Activated T-helper 2 cell treated with anti-CD3 and anti-CD28 coated beads, Interferon-gamma antibody, Interleukin-2, Interleukin-4, amounts not matched to agents 10 μg/mL and 5 μg/mL and 100 μg/mL, durations not matched to agents 14 hours and 24 hours and 36 hours (primary cell): ENCODE measurements at places on chromosomes 5 and 9.

DNA sequence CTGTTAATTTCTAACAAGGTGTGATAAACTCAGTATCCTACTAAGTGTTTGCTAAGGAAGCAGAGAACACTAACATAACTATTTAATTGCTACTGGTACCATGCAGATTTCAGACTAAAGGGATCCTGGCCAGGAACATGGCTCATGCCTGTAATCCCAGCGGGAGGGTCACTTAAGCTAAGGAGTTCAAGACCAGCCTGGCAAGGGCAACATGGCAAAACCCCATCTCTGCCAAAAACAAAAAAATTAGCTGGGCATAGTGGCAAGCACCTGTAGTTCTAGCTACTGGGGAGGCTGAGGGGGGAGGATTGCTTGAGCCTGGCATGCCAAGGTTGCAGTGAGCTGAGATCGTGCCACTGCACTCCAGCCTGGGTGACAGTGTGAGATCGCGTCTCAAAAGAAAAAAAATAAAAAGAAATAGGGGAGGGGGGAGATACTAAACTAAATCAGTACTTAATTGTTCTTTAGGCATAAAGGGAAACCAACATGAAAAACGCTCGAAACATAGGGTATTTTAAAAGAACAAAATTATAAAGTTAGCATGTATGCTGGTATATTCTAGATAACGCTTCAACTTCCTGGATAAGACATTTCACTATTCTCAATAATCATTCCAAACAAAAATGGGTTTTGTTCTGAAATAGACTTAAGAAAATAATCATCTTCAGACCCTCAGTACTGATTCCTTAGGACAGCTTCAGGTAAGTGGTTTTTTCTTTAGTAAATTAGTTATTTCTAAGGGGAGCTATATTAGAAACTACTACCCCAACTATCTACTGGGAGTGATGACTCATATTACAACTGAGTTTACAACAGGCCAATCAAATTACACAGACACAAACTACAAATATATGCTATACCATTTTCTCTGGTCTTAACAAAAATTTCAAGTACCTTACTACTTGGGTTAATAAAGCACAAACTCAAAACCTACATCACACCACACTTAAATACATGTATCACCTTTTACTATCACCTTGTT, 3.5 kb downstream of the PANK3 start:
- peaks cover 32% of the 10 kb centered on the region for H3K4me1 ChIP-seq
- no peaks in the 10 kb centered on the region for H3K27me3 ChIP-seq

DNA sequence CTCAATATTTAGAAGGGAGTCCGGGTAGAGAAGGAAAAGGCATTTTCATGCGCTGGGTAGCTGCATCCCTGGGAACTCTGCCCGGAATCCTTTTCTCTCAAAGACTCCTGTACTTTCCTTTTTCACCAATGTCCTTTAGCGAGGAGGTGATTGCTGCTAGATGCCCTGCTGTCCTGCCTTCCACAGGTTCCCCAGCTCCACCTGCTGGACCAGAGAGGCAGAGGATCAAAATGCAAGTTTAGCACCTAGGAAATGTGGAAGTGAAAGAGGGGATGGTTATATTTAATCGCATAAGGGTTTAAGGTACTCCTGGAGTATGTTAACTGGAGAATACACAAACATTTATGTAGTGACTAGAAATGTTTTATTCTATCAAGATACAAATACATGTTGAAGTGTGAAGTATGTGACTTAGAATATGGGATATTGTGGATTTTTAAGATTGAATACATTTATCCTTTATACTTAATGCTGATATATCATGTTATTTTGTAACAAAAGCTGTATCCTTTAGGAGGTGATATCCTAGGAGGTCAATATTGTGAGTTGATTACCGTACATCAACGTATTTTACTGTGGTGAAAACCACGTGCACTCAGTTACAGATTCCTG, 145.7 kb downstream of the ARHGAP26 start:
- no peak for DNase-seq
- H3K36me3 ChIP-seq, result peaks cover 20% of the 10 kb centered on the region
- H3K4me1 ChIP-seq, result peaks cover 3% of the 10 kb centered on the region
- H3K4me3 ChIP-seq, result no peak overlapping the region
- H3K27ac ChIP-seq, result no peak overlapping the region
- no peaks in the 10 kb centered on the region for H3K27me3 ChIP-seq

DNA sequence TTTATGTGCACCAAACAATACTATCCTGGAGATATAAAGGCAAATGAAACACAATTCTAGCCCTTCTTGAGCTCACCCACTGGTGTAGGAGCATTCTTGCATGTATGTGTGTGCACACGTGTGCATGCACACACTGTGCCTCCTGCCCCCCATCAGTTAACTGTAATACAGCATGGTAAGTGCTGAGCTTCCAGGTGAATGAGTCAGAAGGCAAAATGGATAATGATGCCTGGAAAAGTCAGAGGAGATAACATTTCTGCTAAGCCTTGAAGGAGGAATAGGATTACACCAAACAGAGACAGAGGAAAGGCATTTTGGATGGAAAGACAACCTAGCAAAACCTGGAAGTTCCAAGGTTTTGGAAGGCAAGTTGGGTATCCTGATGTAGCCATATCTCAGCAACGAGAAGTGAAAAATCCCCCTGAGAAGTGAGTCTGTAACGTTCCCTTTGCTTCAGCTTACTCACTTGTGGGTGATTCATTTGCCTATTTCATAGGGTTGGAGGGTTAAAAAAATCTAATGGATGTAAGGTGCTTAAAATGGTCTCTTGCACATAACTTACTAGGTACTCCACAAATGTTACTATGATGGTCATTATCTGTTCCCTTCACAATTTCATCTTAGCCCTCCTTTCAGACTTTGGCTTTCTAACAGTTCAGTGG, 101.4 kb upstream of the STC2 start:
- H3K27ac ChIP-seq, result no peak overlapping the region
- peaks cover 6% of the 10 kb centered on the region for H3K27me3 ChIP-seq
- no peak for DNase-seq
- H3K4me3 ChIP-seq, result no peak overlapping the region

GRCh38 chr9:132644251-132644650, 25.5 kb downstream of the DDX31 start:
- H3K36me3 ChIP-seq, result peaks cover 83% of the 10 kb centered on the region
- DNase-seq, result no peak
- H3K4me3 ChIP-seq, result no peak overlapping the region
- H3K27ac ChIP-seq, result no peak overlapping the region
- no peaks in the 10 kb centered on the region for H3K27me3 ChIP-seq
- H3K4me1 ChIP-seq, result peaks cover 5% of the 10 kb centered on the region
